ENCODE measurements at places on chromosomes 2 and 18. TPM values are rescaled to one million over a fixed set of nuclear protein-coding genes. Genes with fewer than 3 reads are reported as not detected.

- H3K27ac ChIP-seq = no peak overlapping the region
- H3K27me3 ChIP-seq = no peaks in the 10 kb centered on the region
- H3K36me3 ChIP-seq = no peaks in the 10 kb centered on the region
- no peak overlapping the region for H3K4me3 ChIP-seq
Observed at GRCh38 chr2:126864861-126865260, 33.8 kb upstream of the TEX51 start.

DNA sequence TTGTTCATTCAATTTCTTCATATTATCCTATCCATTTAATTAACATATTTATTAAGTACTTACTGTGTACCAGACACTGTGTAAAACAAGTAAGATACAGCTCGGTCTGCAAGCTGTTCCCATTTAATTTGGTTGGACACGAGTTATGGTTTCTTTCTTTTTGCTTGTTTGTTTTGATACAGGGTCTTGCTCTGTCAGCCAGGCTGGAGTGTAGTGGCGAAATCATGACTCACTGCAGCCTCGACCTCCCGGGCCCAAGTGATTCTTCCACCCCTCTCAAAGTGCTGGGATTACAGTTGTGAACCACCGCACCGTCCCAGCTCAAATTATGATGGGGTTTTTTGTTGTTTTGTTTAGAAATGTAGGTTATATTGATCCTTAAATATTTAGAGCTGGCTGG, 9.0 kb downstream of the CYBRD1 start:
- no peak for DNase-seq
- no peaks in the 10 kb centered on the region for H3K27me3 ChIP-seq
- no peak overlapping the region for H3K4me3 ChIP-seq
- H3K4me1 ChIP-seq = peaks cover 7% of the 10 kb centered on the region
- peak overlapping the region; percentile 57 for H3K27ac ChIP-seq

DNA sequence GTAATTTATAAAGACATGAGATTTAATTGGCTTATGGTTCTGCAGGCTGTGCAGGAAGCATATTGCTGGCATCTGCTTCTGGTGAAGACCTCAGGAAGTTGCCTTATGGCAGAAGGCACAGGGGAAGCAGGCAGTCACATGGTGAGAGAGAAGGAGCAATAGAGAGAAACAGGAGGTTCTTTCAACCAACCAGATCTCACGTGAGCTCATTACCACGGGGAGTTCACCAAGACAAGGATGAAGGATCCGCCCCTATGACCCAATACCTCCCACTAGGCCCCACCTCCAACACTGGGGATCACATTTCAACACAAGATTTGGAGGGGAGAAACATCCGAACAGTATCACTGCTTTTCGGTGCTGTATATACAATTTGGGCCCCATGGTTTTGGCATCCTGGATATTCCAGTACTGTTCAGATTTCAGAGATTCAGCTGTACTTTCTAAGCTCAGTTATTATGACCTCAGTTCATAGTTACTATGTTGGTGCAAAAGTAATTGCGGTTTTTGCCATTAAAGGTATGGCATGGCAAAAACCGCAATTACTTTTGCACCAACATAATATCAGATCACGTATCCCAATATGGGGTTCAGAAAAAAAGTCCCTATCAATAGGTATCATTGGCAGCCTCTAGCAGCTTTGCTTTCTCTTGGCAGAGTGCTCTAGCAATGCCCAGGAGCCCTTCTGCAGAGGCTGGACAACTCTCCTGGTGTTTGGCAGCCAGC, 189.6 kb upstream of the SIX3 start:
- H3K36me3 ChIP-seq = no peaks in the 10 kb centered on the region
- H3K4me1 ChIP-seq = no peaks in the 10 kb centered on the region
- no peaks in the 10 kb centered on the region for H3K27me3 ChIP-seq
- H3K4me3 ChIP-seq = no peak overlapping the region
- H3K27ac ChIP-seq = no peak overlapping the region
- DNase-seq = no peak

Gene ALPG
- polyA plus RNA-seq = not detected

DNA sequence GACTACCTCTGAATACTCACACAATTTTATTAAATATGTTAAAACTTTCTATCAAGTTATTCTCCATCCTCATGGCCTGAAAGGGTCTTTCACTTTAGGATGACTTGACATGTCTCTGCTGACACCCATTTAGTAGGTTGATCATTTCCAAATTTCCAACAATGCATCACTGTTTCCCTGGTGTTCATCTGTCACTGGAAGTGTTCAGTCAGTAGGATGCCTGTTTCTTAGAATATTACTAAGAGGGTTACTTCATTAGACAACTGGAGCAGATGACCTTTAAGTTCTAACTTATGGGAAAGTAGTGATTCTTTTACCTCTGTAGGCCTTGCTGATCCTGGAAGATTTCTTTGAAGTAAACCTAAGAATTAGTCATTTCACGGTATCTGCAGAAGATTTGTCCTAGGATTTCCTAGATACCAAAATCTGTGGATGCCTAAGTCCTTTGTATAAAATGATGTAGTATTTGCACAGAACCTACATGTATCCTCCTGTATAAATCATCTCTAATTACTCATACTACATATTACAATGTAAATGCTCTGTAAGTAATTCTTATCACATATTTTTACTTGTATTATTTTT, 77.7 kb downstream of the MAP3K20 start:
- H3K4me3 ChIP-seq = no peak overlapping the region
- H3K27me3 ChIP-seq = no peaks in the 10 kb centered on the region
- no peaks in the 10 kb centered on the region for H3K4me1 ChIP-seq
- no peak overlapping the region for H3K27ac ChIP-seq
- no peak for DNase-seq

DNA sequence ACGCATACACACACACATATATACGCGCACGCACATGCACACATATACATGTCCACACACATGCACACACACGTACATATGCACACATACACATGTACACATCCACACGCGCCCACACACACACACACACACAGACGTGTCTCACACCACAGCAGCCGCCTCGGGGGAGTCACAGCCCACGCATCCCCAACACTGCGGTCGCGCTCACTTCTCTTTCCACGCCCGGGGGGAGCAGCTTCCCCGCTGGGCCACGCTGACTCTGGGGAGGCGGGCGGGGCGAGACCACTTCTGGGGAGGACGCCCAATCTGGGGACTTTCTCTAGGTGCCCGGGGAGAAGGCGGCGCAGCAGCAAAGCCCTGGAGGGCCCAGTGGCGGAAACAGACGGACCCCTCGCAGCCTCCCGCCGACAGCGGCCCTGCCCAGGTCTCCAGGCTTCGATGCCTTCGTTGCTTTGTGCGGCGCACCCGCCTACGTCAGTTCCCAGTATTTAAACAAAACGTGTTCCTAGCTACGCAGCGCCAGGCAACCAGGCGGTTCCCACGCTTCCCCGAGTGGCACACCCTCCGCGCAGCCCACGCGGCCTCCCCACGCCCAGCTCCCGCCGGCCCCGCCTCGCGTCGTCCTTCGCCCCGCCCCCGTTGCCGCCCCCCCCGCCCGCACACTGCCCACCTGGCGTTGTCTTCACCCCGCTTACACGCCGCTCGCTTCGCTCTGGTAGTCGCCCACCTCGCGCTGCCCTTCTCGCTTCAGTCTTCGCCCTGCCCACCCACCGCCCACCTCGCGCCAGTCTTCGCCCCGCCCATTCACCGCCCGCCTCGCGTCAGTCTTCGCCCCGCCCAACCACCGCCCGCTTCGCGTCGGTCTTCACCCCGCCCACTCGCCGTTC, 810 bp upstream of the RBFA start:
- peak overlapping the region; percentile 91 for H3K27ac ChIP-seq
- peak overlapping the region; percentile 72 for H3K4me3 ChIP-seq
- H3K4me1 ChIP-seq = peaks cover 20% of the 10 kb centered on the region
- H3K36me3 ChIP-seq = peaks cover 12% of the 10 kb centered on the region
- H3K27me3 ChIP-seq = no peaks in the 10 kb centered on the region

Measured in left lung (tissue), 14 donors.